Left renal pelvis (tissue), 4 donors: ENCODE measurements at places on chromosomes 5 and 9.

- DNase-seq = no peak
Observed at GRCh38 chr9:109781541-109782197, 1.7 kb downstream of the PALM2AKAP2 start.

GRCh38 chr5:136279314-136279713 lies 86.0 kb downstream of the TRPC7 start:
- no peak for DNase-seq

- DNase-seq = no peak
Observed at GRCh38 chr5:36298552-36298951, 3.1 kb downstream of the RANBP3L start.

GRCh38 chr5:149886692-149887470 lies 57.7 kb downstream of the PDE6A start:
- no peak for DNase-seq

DNA sequence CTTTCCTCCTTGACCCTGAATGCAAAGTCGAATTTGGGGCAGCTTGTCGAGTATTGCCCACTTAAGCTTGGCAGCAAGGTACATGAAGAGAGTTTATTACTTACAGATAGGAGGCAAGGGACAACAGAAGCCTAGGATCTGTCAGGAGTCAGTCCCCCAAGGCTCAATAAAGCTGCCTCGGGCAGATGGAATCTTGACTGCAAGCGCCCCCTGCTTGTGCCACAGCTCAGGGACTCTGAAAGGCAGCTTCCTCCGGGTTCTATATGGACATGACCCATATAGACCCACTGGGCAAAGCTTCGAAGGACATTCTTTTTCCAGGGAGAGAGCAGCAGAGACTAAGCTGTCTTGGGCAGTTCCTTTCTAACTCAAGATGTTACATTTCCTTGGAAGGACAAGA lies 971.5 kb downstream of the EFNA5 start:
- no peak for DNase-seq
